T-helper 9 cell (primary cell): ENCODE measurements at places on chromosomes 1 and 21.
A peak's percentile ranks its signal among the peaks of the same experiment; 100 is the strongest.

DNA sequence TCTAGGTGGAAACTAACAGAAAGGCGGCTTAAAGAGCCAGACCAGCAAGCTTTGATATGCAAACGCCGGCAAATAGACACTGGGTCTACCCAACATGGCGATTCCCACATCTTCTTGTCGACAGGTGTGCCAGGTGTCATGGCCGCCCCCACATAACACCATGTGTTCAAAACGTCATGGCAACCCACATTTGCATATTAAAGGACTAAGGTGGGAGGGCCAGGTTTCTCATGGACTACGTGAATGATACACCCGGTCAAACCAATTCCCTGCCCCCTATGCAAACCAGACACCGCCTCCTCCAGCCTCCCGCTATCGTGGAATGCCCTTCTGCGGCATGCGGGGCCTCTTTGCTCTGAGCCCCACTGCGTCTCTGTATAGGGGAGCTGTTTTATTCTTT lies 41.3 kb downstream of the ICOSLG start:
- DNase-seq, result no peak

GRCh38 chr21:30580132-30580531 lies 10.1 kb downstream of the KRTAP22-2 start:
- no peak for DNase-seq

DNA sequence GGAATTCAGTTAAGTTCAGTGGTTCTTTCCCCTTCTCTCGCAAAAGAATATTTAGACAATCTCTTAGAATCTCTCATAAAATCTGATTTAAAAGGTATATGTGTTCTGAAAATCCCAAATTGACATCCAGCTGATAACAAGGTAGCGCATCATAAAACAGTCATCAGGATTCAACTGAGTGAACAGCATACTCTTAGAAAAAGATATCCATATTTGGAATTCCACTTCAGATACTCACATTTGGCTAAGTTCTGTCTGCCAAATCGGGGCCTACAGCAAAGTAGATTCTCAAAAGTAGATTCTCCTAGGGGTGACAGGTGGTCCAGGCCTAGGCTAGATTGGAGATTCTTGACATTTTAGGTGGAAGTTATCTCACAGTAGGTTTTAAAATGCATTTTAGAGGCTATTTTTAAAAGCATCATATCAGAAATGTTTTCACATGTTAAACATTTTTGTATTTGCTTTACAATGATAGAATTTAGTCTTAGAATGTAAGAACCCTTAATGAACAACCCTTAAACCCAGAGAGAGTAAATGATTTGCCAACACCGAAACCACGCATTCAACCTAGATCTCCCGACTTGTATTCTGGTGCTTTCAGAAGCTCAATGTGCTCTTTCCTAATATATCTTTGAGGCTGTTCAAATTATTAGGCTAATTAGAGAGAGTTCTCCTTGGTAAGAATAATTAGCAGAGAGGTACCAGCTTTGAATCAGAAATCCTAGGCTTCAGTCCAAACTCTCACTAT lies 318.9 kb downstream of the LMO4 start:
- DNase-seq, result no peak

- no peak for DNase-seq
These were observed 7.6 kb downstream of the CDKN2C start for GRCh38 chr1:50977575-50978143.

DNA sequence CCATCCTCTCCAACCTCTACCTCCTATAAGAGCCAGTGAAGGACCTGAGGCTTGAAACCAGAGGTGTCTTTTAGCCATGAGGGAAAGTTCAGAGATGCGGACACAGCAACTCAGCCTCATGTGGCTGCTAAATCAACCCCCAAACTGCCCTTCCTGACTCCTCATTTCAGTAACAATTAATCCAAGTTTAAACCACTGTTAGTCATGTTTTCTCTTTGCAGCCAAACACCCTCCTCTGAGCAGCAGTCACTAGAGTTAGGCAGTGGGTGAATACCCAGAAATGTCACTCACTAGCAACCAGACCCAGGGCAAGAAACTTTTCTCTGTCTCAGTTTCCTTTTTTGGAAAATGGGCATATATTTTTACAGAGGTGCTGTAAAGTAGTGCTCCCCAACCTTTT lies 71.2 kb downstream of the KCNJ15 start:
- no peak for DNase-seq

- no peak for DNase-seq
These were observed 5.9 kb downstream of the NRIP1 start for GRCh38 chr21:15058854-15059263.

- DNase-seq, result no peak
These were observed 31.0 kb upstream of the LMX1A start for GRCh38 chr1:165387505-165387904.

DNA sequence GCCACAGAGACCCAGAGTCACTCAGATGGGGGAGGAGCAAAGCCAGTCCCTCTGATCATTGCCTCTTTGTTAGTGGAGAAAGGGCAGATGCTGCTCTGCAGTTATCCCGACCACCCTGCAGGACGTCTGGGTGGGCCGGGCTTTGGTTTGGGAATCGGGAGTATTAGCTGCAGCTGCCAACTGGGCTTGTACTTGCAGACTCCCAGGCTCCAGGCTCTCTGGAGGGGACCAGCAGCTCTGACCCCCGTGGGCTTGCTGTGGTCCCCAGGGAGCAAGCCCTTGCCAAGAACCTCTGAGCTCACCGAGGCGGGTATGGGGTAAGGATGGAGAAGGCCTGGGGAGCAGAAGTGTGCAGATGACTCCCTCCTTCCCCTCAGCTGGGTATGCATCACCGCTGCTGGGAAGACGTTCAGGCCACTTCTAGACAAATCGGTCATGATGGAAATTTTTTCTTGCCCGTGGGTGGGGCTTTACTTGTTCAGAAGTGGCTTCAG lies 21.6 kb downstream of the MAPKAPK2 start:
- no peak for DNase-seq

DNA sequence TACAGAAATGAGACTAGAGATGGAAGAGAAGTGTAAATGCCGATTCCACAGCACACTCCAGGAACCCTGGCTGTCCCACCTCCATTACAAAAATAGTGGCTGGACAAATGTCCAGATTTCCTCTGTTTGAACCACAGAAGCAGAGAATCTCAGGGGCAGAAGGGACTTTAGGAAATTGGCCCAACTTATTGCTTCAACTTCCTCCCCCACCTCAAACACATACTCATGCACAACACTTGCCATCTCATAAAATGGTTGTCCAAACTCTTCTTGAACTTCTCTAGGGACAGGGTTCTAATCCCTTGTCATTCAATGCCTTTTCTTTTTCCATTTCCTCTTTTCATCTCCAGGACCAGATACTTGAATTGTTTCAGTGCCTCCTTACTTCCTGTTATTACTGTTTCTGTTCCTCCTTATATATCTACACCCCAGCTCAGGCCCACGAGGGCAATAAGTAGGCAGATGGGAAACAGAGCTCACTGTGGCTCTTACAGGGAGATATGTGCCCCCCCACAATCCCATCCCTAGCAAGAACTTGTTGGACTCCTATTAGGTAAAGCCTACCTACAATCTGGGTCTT lies 8.5 kb upstream of the B4GALT3 start:
- no peak for DNase-seq

- DNase-seq, result peak; percentile 38
These were observed 42.8 kb downstream of the ACP6 start for GRCh38 chr1:147627435-147628110.

GRCh38 chr1:57072401-57073110 lies 106.7 kb upstream of the C8B start:
- no peak for DNase-seq

DNA sequence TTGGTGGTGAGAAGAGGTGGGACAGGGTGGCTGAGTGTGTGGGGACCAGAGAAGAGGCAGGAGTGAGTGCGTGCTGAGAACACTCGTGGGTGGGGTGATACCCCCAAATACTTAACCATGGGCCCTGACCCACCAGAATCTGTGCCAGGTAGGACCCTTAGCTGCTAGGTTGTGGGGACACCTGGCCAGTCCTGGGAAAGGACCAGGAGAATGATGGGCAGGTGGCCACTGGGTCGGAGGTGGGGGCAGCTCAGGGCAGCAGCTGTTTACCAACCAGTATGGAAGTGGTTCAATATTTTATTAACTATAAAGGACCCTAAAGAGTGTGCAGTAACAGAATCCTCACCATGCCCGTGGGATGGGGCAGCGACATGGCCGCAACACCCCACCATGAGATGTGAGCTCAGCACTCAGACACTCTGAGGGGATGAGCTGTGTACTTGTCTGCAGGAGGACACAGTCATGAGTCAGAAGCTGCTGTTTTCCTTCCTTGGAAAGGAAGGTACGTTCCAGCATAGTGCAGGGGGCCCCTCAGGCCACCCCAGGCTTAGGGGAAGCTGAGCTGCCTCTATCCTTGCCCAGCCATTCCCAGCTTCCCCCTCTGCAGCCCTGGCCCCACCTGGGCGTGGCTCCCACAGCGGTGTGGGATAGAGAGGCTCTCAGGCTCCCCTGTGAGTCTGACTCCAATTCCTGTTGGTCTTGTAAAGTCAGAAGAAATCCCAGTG lies 25.4 kb downstream of the TEX35 start:
- DNase-seq, result no peak

DNA sequence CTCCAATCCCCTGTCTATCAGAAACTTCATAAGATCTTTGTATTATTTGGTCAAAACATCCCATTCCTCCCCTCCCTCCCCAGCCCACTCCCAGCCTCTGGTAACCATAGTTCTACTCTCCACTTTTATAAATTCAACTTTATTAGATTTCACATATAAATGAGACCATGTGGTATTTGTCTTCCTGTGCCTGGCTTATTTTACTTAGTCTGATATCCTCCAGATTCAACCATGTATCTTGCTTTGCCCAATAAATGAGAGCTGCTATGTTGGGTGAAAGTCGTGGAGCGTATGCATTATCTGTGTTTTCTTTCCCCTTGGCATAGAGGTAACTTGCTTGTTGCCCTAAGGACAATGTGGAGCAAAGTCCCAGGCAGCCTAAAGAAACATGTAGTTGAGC lies 28.5 kb upstream of the CHRM3 start:
- DNase-seq, result no peak

DNA sequence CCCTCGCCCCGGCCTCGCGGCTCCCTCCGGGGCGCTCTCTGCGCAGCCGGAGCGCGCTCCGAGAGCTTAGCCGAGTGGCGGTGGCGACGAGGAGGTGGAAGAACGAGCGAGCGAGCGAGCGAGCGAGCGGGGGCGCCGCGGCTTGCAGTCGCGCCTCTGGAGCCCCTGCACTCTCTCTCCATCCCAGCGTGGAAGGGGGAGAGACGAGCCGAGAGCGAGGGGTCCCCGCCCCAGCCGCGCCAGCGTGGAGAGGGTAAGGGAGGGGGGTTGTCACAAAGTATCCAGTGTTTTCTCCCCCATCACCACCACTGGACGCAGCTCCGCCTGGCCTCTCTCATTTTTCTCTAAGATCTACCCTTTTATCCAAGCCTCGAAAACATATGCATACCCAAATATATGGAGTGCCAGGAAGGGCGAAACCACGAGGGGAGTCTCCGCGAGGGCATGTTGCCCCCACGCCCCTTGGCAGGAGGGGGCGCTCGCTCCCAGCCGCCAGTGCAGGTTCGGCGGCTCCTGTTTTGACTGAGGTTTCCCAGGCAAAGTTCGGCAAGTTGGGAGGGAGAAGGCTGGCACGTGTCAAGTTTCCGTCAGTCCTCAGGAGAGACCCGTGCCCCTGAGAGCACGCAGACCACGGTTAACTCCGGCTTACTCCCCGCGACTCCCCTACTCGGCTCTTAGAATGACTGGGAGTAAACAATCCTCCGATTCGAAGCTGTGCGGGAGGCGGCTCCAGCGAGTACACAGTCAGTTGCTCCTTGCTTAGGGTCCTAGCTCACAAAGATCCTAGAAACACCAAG lies 569 bp upstream of the DAB1 start:
- DNase-seq, result no peak

GRCh38 chr1:183079712-183080388 lies 56.6 kb downstream of the LAMC1 start:
- DNase-seq, result no peak

DNA sequence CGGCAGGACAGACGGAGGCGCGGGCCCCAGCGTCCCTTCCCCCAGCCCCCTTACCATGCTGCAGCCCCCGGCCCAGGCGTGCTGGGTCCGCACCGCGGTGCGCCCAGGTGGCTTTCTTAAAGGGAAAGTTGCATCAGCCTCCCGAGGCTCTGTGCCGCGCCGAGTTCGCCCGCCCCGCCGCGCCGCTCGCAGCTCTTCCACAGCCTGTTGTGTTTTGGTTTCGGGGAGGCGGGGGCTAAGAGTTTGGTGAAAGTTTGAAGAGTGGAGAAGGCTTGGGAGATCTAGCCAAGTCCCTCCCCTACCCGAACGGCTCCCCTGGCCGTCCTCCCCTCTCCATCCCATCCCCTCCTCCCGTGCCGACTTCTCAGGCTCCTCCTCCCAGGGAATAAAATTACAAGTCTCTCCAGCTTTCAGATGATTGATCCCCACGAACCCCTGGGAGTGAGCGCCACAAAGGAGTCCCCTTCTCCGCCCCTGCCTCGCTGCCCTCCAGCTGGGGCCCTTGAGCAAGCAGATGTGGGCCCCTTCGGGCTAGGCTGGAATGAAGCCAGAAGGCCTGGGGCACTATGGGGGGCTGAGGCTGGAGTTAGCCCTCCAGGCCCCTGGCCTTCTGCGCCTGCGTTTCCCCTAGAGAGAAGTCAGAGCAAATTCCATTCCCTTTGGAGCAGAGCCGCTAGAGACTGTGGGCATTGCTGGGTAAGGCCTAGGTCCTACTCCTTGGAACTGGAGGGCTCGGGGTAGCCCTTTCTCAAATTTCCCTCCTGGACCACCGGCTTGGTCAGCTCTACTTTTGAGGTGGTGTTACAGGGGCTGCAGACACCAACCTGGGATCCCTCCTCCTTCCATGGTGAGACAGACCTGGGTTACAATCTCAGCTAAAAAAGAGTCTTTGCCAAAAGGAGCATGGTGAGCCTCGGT lies at the start of gene SLC6A9:
TSS of gene SLC6A9 (minus strand) at position 211 of the 918 bp plus-strand sequence. CDS start 7,185 bp downstream, outside the sequence.
- no peak for DNase-seq

- DNase-seq, result peak; percentile 21
These were observed 553 bp upstream of the STMN1 start for GRCh38 chr1:25906644-25907300.

DNA sequence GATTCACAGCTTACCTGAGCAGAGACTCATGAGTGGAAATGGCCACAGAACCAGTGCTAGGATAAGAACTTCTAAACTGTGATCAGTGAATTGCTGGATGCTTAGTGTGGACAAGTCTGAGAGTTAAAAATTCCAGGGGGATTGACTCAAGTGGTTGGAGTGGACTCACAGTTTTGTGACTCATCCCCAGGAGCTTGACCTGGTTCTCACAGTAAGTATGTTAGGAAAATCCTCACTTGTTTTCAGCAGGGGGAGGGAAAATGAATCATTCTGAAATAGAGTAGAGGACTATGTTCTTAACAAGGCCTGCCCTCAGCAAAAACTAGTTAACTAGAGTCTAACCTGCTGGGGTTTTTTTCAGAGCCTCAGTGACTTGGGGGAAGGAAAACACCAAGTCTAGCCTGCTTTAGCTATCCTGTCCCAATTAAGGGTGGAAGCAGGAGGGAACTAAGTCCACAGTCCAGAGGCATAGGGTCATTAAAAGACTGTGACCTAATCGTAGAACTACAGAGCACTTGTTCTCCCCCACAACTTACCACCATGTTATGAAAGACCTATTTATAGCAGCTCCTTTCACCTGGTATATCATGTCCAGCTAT lies 6.1 kb upstream of the CDC73 start:
- DNase-seq, result no peak

GRCh38 chr1:3636531-3636930 lies 11.7 kb downstream of the TPRG1L start:
- DNase-seq, result no peak
